ENCODE measurements at places on chromosomes 16 and 17. TPM values are rescaled to one million over a fixed set of nuclear protein-coding genes. Genes with fewer than 3 reads are reported as not detected.

The GP1BA gene
- polyA plus RNA-seq: 0.38 TPM

The GALR2 gene
- not detected for polyA plus RNA-seq

The NGFR gene
- polyA plus RNA-seq: 5.3 TPM

The ZG16B gene
- not detected for polyA plus RNA-seq

The CACNG5 gene
- polyA plus RNA-seq: not detected

The CD300H gene
- not detected for polyA plus RNA-seq

The EVI2A gene
- 4.7 TPM for polyA plus RNA-seq

The ZDHHC1 gene
- 0.16 TPM for polyA plus RNA-seq

The SLC38A8 gene
- polyA plus RNA-seq: not detected

The NHLRC4 gene
- polyA plus RNA-seq: not detected

The C1QL1 gene
- not detected for polyA plus RNA-seq

The KRTAP3-1 gene
- not detected for polyA plus RNA-seq

The CHST4 gene
- not detected for polyA plus RNA-seq

The GHDC gene
- polyA plus RNA-seq: 1.2 TPM

The SRCIN1 gene
- polyA plus RNA-seq: 0.88 TPM

The WFDC1 gene
- 22.6 TPM for polyA plus RNA-seq

The KRTAP1-5 gene
- polyA plus RNA-seq: not detected

The COIL gene
- 22.5 TPM for polyA plus RNA-seq

The BRIP1 gene
- polyA plus RNA-seq: 3.5 TPM

The KRTAP16-1 gene
- not detected for polyA plus RNA-seq

The MYL4 gene
- polyA plus RNA-seq: not detected

The KRT27 gene
- not detected for polyA plus RNA-seq

The TMEM107 gene
- polyA plus RNA-seq: 12.4 TPM

The DNAH3 gene
- not detected for polyA plus RNA-seq

The CIBAR2 gene
- polyA plus RNA-seq: not detected

The CD79B gene
- polyA plus RNA-seq: not detected

The WNK4 gene
- 0.20 TPM for polyA plus RNA-seq

The KRT33A gene
- polyA plus RNA-seq: not detected

The NLRC5 gene
- polyA plus RNA-seq: 3.2 TPM

The TNFRSF17 gene
- polyA plus RNA-seq: 15.0 TPM

The GOSR2 gene
- polyA plus RNA-seq: 87.8 TPM

The OR1D5 gene
- polyA plus RNA-seq: not detected

The ASGR1 gene
- polyA plus RNA-seq: 5.0 TPM

The SLC22A31 gene
- not detected for polyA plus RNA-seq

The SRL gene
- polyA plus RNA-seq: not detected

The KCNG4 gene
- not detected for polyA plus RNA-seq

The SPHK1 gene
- 0.78 TPM for polyA plus RNA-seq

The HBZ gene
- not detected for polyA plus RNA-seq

The RPS6KB1 gene
- 31.9 TPM for polyA plus RNA-seq

The CHP2 gene
- not detected for polyA plus RNA-seq

The HYDIN gene
- 0.80 TPM for polyA plus RNA-seq

The RRAD gene
- polyA plus RNA-seq: not detected

The EFNB3 gene
- 2.8 TPM for polyA plus RNA-seq

The NT5C3B gene
- 20.8 TPM for polyA plus RNA-seq

The GSE1 gene
- 5.3 TPM for polyA plus RNA-seq

The CSH2 gene
- not detected for polyA plus RNA-seq

The SLX4 gene
- 0.81 TPM for polyA plus RNA-seq

The OR2C1 gene
- not detected for polyA plus RNA-seq

The CDRT15 gene
- polyA plus RNA-seq: not detected

The CFAP52 gene
- polyA plus RNA-seq: 0.82 TPM

All from Purkinje cell (primary cell).